ENCODE measurements at places on chromosomes 2 and 18.

- no peak for DNase-seq
These were observed 335.9 kb upstream of the NT5C1B start for GRCh38 chr2:18925296-18925695.

DNA sequence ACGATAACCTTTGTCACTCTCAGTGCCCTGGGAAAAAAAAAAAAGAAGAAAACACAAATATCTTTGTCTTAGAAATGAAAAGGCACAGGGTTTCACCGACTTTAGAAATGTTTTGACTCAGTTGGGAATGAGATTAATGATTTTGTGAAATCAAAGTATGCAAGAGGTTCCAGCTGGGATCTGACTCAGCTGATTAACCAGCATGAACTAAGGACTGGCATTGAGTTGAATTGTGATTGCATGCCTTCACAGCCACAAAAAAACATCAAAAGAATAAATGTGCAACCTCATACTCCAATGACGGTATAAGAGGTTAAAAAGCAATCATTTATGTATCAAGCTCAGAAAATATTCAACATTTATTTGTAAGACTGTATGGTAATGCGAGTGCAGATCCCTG is 566.6 kb upstream of the DSEL start:
- no peak for DNase-seq

GRCh38 chr2:207450186-207450585 is 79.6 kb upstream of the CREB1 start:
- no peak for DNase-seq

- no peak for DNase-seq
These were observed 29.5 kb downstream of the TNP1 start for GRCh38 chr2:216830346-216830745.

DNA sequence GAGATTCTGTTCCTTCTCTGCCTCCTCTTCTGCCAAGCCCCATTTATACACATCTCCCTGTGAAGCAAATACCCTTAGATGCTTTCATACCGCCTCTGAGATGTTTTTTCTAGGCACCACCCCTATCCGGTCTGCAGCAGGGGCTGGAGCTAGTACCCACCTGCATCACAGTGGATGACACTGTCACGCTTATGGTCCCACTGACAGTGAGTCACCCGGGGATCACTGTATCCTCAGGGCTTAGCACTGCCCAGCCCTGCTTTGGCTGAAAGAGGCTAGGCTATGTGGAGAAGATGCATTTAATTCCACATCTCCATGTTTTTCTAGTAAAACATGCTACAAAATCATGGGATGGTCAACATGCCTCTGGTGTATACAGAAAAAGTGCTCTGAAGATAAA is 9.9 kb downstream of the FABP1 start:
- no peak for DNase-seq
